ENCODE measurements at places on chromosomes 7 and 10.

DNA sequence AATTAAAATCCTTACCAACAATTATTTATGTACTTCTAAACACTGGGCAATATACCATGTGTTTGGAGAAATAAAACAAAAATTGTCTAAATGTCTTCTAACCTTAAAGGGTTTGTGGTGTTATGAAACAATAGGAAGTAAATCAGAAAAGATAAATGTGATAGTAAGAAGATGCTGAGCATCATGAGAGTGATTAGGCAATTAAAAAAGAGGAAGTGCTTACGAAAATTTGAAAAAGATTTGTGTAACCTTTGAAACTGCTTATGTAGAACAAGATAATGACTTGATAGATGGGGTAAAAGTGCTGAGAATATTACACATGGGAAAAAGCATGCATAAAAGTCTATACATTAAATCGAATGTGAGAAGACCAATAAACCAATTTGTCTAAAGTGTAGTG is 573.4 kb upstream of the CNTNAP2 start:
- no peak for DNase-seq

GRCh38 chr7:89002981-89003956 is 207.7 kb upstream of the TEX47 start:
- DNase-seq, result no peak

- DNase-seq, result peak; percentile 91
Observed at GRCh38 chr7:130959743-130960207, 225.8 kb upstream of the KLF14 start.

DNA sequence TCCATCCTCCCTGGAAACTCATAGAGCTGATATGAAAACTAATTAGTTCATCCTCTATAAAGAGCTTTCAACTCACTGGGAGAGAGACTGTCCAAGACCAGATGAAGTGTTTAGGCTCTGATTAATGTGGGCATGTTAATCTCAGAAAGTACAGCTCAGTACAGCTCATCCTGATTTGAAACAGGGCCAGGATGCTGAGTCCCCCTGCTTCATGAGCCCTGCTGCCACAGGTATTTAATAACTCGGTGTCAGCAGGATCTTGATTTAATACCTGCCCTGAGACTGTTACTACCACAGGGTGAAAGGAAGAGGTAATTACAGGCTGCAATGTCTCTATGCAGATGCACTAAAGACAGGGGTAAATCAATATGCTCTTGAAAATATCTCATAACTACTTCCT is 10.8 kb downstream of the LMOD2 start:
- no peak for DNase-seq

DNA sequence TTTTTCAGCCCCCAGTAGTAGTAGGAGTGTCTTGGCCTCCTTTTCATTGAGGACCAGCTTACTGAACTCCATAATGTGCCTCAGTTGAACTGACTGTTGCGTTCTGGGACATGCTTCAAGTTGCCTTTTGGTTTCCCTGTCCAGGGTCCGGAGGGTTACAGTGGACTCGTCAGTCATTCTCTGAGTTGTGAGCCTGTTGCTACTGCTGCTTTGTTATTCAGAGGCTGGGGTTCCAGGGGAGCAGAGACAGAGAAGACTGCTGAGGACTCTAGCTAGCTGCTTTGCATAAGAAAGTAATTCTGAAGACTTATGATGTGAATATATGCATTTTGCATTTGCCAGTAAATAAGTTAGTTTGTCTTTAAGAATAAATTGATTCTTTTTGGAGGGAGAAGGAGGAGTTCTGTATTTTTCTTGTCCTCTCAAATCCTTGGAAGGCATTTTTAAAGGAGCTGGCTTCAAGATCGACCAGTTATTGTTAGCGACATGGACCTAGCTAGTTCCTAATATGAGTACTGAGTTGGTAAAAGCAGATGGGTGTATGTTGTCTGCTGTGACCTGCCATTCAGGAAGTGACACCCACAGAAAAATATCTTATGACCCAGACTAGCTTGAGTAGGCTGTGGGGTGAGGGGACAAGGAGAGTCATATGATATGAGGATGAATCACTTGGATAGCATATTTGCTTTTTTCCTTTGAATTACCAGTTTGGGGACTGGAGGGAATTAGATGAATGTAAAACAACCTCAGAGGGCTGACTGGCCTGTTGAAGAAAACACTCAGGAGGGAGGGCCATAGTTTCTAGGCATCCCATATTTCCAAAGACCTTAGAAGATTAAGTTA is 8.3 kb downstream of the PI4K2A start:
- DNase-seq, result peak; percentile 94

GRCh38 chr7:31023877-31024276 is 28.2 kb upstream of the ADCYAP1R1 start:
- no peak for DNase-seq
